Urinary bladder (tissue), 4 donors: ENCODE measurements at places on chromosomes 16 and 17. TPM values are rescaled to one million over a fixed set of nuclear protein-coding genes. Genes with fewer than 3 reads are reported as not detected.

- DNase-seq = no peak
These were observed 14.1 kb downstream of the PHF12 start for GRCh38 chr17:28937044-28937729.

Gene C16orf78
- not detected for polyA plus RNA-seq

GRCh38 chr17:76182016-76182764 lies 41.1 kb upstream of the FOXJ1 start:
- peak; percentile 76 for DNase-seq

GRCh38 chr17:42980766-42981397 lies 517 bp downstream of the RUNDC1 start:
- no peak for DNase-seq

- DNase-seq = no peak
These were observed 13.5 kb downstream of the FBXO31 start for GRCh38 chr16:87369796-87370719.
